ENCODE measurements at places on chromosomes 5 and 9.

DNA sequence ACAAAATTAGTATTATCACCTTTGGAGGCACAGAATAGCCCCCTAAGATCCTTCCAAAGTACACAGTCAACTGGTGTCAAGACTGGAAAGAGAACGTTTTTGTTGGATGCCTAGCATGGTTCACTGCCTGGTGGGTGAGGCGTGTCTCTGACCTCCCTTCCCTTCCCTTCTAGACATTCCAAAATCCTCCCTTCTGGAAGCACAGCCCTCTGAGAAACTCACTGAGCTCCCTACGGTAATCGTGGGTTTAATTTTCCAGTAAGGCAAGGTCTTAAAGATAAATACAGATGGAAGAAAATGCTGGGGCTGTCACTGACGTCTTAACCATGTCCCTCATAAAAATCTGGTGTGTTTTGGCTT, 138.8 kb downstream of the LIFR start:
- no peak for DNase-seq

- DNase-seq, result no peak
Measured at GRCh38 chr5:43044181-43044914, 4.2 kb upstream of the ANXA2R start.

GRCh38 chr9:105142406-105143135, 101.9 kb upstream of the SLC44A1 start:
- no peak for DNase-seq

- no peak for DNase-seq
Measured at GRCh38 chr9:68721666-68722330, 16.8 kb downstream of the PIP5K1B start.

DNA sequence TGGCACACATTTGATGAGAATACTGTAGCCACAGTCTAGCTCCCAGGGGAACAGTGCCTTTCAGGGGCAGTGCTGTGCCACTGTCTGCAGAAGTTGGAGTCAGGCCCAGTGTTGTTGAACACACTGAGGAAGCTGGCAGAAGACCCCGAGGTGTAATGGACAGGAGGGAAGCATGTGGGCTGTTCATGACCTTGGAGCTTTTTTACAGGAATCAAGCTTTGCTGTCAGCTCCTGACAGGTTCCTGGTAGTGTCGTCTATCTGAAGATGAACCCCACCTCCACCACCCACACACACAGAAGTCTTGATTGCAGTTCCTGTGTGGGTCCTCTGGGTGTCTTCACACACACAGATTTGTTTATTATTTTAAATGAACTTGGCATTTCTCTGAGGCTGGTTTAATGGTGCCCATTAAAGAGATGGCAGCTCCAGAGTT, 40.3 kb upstream of the TNFAIP8 start:
- no peak for DNase-seq

DNA sequence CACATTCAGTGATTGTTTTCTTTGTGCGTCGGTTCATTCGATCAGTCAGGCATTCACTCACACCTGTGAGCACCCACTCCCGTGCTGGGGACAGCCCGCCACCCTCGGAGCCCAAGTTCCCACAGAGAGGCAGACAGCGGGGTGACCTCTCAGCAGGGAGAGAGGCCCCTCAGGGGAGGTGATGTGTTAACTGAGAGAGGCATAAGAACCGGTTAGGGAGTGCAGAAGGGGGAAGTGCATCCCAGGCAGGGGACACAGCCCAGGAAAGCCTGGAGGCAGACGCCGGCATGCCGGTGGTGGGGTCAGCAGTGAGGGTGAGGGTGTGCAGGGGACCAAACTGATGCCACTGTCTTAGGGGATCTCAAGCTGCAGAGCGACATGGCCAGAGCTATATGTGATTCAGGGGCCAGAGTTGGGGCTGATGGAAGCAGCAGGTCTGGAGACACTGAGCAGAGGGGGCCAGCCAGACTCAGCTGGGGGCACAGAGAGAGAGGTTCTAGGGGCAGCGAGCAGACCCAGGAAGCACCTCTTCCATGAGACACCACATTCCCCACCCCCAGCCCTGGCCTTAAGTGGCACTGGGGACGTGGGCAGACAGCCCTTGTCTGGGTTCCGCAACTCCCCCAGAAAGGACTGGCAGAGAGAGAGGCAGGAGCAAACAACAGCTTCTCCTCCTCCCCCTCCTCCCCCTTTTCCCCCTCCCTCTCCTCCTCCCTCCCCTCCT, 35.9 kb downstream of the HK3 start:
- DNase-seq, result no peak

DNA sequence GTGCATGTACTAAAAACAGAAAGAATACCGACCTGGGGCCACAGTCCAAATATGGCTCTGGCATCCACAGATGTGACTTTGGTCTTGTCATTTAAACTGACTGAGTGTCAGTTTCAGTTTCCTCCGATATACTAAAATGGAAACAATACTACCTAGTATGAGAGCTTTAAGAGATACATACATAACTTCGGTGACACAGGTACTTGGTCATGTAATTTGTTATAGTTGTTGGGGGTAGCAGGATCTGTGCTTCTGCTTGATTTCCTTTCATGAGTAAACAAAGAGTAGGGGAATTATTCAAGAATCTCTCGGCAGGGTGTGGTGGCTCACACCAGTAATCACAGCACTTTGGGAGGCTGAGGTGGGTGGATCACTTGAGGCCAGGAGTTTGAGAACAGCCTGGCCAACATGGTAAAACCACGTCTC, 32.1 kb downstream of the MTMR12 start:
- no peak for DNase-seq

- DNase-seq, result no peak
Measured at GRCh38 chr9:92325991-92326500, 293 bp downstream of the CENPP start.

- no peak for DNase-seq
Measured at GRCh38 chr5:143119881-143120341, 283.6 kb downstream of the NR3C1 start.

DNA sequence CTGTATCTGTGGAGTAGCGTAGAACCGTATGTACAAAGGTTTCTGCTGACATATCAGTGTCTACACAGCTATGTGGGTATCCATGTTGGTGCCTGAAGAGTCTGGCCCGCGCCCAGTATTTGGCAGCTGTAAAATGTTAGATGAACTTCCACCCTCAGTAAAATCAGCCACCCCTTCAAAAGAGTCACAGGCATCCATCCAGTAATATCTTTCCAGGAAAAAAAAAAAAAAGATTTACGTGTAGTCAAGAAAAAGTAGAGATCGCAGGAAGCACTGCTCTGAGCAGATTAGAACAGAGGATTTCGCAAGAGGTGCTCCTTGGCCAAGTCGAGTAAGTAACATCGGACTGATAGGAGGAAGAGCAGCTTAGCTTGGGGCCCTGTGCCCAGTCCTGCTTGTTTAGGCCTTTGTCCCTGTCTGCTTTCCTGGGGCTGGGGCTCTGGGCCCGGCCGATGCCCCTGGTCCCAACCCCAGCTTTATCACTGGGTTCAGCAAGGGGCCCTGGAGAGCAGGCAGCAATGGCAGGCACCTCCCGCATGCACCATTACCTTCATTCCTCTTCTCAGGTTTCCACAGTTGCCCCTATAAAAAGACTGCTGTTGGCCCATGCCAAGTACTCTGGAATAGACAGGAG, 21.2 kb downstream of the DAPK1 start:
- no peak for DNase-seq

- no peak for DNase-seq
Measured at GRCh38 chr5:110441035-110441434, 285.4 kb downstream of the TMEM232 start.

- no peak for DNase-seq
Measured at GRCh38 chr5:140342287-140342686, 4.1 kb downstream of the HBEGF start.

GRCh38 chr9:129464972-129465833, 155.7 kb downstream of the C9orf50 start:
- DNase-seq, result no peak

DNA sequence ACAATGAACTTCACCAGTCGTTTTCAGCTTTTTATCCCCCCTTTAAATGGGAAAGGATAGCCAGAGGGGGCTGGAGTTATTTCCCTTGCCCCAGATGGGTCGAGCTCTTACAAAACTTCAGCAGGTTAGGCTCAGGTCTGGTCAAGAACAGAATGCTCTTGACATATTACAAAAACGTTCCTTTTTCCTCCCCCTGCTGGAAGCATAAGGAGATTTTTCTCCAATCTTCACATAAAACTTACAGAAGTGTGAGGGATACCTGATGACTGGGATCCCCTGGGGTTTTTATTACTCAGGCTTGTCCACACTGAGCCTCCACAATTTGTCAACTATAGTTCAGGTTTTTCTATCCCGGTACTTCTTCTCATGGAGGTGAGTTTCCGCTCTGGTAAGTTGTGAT, 60.8 kb downstream of the CSF2 start:
- no peak for DNase-seq

DNA sequence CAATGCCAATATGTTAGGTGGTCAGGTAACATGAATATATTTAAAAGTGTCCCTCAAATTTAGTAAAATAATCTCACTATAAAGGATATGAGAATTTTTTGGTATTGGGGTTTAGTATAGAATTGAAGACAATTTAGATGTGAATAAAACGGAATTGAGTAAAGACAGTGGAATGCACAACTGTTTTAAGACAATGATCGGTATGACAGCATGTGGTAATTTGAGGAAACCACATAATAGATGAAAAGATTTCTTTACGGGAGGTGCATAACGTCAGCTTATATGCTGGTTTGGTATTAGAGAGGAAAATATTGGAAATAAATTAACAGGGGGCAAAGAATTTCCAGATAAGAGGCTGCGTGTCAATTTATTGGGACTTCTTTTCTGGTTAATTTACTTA, 1043.2 kb downstream of the CDH18 start:
- no peak for DNase-seq

DNA sequence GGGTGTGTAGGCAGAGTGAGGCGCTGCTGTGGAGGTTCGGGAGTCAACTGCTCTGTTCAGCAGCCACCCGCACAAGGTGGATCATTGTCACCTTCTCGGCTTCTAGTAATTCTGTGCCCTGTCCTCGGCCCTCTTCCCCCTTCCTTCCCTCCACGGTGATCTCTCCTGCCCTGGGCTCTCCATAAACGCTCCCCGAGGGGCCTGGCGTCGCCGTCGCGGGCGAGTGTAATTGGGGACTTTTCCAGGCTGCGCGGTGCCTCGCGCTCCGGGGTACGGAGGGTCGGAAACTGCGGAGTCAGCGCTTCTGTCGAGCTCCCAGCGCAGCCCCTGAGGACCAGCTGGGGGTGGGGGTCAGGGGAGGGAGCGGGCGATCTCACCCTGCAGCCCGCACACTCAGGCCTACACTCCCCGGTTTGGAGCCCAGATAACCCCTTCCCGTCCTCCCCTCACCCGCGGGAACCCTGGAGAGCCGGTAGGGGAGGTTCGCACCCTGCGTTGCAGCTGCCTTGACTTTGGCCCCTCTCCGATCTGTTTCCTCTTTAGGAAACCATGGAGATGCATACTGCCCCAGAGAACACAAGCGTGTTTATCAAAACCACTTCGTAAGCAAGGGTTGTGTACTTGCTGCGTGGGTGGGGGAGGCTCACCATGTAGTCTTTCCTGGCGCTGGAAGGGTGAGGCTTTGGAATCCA, 188.3 kb upstream of the ZNF618 start:
- no peak for DNase-seq

- no peak for DNase-seq
Measured at GRCh38 chr5:74406844-74407243, 233.7 kb downstream of the ENC1 start.

DNA sequence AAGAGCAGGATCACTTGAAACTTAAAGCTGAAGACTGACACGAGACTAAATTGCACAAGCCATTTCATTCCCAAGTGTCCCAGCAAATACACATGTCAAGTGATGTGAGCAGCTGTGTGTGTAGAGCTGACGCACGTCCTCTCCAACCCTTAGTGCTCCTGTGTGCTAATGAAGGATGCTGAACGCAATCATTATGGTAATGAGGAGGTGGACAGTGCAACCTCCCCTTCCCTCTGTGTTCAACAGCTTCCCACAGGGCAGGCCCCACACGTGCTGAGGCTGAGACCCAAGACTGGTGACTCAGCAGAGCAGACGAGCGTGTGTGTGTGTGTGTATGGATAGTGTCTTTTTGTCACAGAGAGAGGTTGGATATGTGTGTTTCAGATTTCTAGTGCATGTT, 702.1 kb downstream of the SEMA5A start:
- no peak for DNase-seq

- no peak for DNase-seq
Measured at GRCh38 chr9:113966394-113966793, 90.3 kb downstream of the ZNF618 start.

DNA sequence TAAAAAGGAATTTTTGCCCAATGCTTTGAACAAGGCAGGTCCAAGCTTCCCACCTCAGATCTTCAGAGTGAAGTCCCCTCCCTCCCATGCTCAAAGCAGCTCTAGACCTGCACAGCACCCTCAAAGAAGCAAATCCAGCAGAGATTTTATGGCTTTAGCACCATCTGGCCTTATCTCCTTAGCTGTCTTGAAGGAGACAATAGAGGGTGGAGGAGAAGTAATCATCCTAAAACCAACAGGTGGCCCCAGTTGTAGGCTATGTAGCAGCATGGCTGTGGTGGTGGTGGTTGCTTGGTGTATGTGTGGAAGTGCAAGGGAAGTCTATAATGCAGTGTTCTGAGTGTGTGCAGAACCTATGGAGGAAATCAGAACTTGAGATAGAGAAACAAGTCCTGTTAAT, 140.1 kb downstream of the GRIA1 start:
- no peak for DNase-seq

- no peak for DNase-seq
Measured at GRCh38 chr5:14178671-14179211, 35.6 kb downstream of the TRIO start.

DNA sequence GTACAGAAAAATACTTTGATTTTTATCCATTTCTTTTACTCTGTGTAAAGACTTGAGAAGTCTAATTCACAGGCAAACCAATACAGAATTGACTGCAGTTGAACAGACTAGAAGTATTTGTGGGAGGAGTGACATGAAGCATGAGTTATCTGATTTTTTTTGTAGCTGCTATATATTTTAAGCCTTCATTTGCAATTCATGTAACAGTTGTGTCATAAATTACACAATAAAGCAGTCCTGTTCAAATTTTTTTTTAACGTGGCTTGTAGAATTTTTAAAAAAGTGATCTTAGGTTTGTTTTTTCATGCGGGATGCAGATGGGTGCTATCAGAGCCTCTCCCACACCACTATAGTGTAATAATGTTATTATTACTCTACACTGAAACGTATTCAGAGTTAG, 2.9 kb upstream of the MAML1 start:
- DNase-seq, result no peak

DNA sequence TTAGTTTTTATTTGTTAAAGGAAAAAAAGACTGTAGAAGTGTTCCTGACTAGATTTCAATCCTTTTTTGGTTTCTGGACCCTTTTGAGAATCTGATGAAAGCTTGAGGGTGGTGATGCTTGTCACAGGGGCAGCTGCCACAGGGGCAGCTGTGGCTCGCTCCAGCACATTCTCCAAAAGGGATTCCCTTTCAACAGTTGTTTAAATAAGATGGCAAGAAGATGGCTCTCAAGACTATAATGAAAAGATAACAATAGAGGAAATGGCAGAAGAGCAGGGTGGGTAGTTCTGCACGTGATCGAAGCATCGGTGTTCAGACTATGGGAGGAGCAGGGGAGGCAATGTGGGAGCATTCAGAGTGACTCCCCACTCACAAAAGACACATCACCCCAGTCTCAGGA, 46.5 kb upstream of the TNFAIP8 start:
- DNase-seq, result no peak
